ENCODE measurements at places on chromosomes 3 and 15.

- no peak for DNase-seq
Observed at GRCh38 chr3:65971293-65972252, 67.1 kb downstream of the MAGI1 start.

- no peak for DNase-seq
Observed at GRCh38 chr3:167851171-167851570, 115.7 kb downstream of the SERPINI1 start.

- DNase-seq = no peak
Observed at GRCh38 chr3:72347819-72348319, 500.4 kb downstream of the SHQ1 start.

DNA sequence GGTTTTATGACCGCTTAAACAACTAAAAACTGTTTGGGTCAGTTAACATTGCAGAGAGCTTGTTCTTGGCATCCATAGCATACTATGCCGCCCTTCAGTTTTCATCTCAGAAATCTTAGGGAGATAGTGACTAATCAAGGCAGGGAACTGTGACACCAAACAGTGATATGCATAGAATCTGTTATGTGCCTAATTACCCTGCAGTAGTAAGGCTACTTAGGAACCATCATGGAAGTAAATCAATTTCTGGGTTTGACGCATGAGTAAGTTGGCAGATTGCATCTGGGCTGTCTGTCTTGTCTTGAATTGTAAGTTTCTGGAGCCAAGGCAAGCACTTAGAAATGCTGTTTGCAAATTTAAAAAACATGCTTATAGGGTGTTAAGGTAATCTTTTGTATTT lies 22.5 kb downstream of the KCTD6 start:
- no peak for DNase-seq

DNA sequence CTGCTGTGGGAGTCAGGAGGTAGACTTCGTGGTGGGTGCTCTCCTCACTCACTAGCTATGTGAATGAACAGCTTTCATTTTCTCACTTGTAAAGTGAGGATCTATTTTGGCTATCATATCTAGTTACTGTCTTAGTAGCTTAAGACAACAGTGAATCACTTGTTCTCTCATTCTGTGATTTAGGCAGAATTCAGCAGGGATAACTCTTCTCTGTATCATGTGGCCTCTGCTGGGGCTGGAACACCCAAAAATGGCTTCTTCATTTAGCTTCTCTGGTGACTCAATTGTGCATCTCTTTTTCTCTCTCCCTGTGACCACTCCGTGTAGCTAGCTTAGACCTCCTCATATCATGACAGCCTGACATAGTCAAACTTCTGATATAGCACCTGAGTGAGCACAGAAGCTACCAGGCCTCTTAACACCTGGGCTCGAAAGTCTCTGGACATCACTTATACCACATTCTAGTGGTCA lies 68.4 kb downstream of the BFSP2 start:
- no peak for DNase-seq

GRCh38 chr15:66982250-66982649 lies 83.2 kb upstream of the SMAD3 start:
- DNase-seq = no peak

DNA sequence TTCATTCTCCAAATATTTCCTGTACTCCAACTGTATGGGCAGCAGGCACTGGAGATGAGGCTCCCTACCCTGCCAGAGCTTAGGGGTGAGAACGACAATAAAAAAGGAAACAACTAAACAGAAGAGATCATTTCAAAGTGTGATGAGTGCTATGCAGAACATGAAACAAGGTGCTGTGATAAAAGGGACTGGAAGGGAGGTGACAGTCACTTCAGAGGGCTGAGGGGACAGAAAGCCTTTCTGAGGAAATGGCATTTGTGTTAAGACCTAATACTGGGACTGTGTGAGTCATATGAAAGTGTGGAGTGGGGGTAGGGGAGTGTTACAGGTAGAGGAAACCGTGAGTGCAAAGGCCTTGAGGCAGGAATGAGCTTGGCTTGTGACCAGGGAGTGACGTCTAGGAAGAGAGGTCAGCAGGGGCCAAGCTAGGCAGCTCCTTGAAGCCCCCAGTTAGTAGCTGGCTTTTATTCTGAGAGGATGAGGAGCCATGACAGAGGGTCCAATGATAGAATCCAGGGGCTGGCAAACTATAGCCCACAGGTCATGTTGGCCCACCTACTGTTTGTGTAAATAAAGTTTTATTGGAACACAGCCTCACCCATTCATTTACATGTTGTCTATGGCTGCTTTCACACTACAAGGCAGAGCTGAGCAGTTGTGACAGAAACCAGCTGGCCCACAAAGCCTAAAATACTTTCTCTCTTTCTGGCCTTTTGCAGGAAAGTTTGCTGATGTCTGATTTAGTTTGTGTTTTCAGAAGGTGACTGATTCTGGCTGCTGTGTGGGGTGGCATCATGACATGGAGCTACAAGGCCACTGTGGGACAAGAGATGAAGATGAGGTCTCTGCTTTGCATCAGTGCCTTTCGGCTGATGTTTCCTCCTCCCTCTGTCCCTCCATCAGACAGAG lies 56.6 kb downstream of the LSM3 start:
- DNase-seq = no peak

DNA sequence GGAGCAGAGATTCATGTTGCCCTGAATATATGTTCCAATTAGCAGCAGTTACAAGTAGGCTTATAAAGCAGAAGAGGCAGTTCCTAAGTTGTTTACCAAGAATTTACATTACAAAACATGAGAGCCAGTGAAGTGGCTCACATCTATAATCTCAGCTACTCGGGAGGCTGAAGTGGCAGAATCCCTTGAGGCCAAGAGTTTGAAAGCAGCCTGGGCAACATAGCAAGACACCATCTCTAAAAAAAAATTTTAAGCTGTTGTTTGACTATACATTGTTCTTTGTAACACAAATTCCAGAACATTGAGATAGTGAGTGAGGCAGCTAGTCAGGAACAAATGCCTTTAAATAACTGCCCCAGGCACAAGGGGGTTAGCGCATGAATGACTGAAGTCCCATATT lies 10.3 kb upstream of the ZMAT3 start:
- DNase-seq = no peak

GRCh38 chr3:124559846-124560574 lies 170.2 kb upstream of the UMPS start:
- peak; percentile 59 for DNase-seq

DNA sequence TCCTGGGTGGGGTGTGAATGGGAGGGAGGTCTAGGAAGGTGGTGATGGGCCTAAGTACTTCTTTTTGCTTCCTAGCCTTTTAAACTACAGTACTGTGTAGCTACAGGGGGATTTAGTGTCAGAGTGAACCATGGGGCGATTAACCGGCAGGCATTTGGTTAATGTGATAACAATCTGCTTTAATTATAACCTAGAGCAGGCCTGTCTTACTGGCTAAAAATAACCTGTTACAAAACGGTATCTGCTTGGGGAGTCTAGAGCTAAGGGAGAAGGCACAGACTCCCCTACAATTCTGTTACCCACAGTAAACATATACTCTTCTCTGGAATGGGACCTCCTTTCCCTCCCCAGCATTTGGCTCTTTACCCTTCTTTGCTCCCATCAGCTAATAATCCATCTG lies 85.4 kb downstream of the RBPMS2 start:
- no peak for DNase-seq

DNA sequence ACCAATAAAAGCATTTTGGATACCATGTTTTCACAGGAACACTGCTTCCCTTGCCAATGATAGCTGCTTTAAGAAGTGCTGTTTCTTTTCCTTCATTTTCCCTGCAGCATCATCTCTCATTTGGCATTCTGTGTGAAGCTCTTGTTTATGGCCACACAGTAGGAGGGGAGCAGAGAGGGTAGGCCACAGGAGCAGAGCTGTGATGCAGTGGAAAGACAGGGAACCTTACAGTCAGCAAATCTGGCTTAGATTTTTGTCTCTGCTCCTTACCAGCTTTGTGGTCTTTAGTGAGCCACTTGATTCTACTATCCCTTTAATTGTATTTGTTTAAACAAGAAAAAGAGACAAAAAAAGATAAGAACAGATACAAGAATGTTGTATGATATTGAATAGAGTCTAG lies 138.7 kb downstream of the RPL22L1 start:
- DNase-seq = no peak

- DNase-seq = no peak
Observed at GRCh38 chr3:52193065-52193464, 4.9 kb upstream of the ALAS1 start.

GRCh38 chr15:91499774-91500383 lies 353.6 kb upstream of the SLCO3A1 start:
- DNase-seq = no peak

DNA sequence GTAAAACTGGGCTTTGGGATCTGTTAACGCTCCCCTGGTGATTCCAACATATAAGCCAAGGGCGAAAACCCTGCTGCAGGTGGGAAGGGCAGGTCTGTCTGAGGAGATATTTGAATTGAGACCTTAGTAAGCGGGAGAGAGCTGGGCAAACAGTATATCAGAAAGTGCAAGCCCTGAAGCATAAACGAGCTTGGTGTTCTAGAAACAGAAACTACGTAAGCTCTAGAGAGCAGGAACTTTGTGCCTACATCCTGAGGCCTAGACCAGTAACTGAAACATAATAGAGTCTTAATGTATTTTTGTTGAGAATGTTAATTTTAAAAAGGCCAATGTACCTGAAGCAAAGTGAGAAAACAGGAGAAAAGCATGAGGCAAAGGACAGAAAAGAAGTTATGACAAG lies 62.9 kb upstream of the FSIP1 start:
- DNase-seq = no peak

- DNase-seq = no peak
Observed at GRCh38 chr3:155640098-155640497, 104.8 kb downstream of the PLCH1 start.

DNA sequence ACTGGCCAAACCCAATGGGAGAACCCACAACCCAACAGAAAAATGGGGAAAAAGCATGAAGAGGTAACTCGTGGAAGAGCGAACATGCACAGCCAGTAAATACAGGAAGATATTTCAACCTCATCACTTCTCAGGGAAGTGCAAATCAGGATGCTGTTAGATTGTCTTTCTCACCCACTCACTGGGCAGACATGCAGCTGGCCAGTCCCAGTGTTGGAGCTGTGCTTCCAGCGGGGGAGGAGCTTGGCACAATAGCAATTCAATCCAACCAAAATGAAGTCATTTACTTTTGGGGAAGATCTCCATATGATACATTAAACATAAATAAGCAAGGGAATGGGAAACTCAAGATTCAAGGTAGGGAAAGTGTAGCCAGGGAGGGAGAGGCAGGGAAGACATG lies 12.1 kb downstream of the WNT7A start:
- no peak for DNase-seq

DNA sequence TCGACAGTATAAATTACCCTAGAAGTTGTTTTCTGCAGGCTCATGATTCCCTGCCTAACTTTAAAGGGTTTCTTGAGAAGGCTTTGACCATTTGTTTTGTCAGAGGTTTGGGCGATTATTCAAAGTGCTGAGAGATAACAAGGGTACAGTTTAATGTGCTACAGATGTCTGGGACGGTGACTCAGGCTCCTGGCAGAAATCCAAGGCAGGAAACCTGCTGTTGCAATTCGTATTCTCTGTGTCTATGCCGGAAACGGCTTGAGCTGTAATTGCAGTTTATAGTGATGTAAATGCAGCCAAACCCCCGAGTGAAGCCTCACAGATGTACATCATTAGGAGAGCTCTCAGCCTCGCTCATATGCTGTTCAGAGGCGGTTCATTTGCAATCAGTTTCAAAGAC lies 65.6 kb downstream of the SYNPR start:
- peak; percentile 99 for DNase-seq

DNA sequence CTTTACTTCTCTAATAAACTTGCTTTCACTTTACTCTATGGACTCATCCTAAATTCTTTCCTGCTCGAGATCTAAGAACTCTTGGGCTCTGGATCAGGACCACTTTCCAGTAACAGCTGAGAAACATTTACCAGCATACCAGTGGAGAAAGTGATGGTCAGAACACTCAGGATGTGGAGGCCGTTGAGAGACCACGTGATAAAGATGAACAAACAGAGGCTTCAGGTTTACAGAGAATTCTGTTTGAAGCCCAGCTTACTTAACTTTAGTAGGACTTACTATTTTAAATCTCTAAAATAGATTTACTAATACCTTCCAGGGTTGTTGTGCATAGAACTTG lies 57.0 kb downstream of the FRMD4B start:
- no peak for DNase-seq

DNA sequence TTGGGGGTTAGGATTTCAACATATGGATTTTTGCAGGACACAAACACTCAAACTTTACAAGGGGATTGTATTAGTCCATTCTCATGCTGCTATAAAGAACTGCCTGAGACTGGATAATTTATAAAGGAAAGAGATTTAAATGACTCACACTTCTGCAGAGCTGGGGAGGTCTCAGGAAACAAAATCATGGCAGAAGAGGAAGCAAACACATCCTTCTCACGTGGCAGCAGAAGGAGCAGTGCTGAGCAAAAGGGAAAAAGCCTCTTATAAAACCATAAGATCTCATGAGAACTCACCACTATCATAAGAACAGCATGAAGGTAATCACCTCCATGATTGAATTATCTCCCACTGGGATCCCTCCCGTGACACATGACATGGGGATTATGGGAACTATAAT lies 1183.1 kb downstream of the ZPLD1 start:
- DNase-seq = no peak

DNA sequence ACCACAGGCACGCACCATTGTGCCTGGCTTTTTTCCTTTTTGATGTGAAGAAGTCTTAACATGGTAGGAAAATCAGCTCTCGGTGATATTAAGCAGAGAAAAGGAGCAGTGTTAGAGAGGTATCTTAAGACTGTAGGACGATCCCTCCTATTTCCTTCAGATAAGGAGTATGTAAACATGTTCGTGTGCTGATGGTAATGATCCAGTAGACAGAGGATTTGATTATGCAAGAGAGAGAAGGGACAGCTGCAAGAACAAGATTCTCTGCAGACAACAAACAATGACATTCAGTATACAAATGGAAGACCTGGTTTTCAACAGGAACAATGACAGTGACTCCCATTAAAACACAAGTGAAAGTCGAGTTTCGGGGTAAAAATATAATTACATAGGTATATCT lies 95.1 kb upstream of the MELTF start:
- DNase-seq = no peak

DNA sequence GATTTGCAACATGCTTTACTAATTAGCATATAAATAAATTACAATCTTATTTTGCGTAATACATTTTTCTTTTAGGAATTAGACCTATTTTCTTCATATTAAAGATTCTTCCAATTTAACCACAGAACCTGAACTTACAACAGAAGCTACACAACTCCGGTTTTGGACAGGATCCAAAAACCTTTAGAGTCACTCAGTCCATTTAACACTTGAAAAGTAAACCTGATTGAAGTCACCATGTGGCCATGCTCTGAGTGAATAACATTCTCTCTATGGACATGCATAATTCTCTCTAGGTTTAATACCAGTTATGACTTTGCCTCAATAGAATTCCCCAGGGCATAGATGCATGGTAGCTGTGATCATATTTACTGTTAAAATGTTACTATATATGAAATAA lies 751.0 kb downstream of the VGLL3 start:
- DNase-seq = no peak

- no peak for DNase-seq
Observed at GRCh38 chr15:59282515-59283337, 76.1 kb downstream of the LDHAL6B start.

GRCh38 chr3:12719541-12719940 lies 39.5 kb downstream of the TMEM40 start:
- no peak for DNase-seq

- no peak for DNase-seq
Observed at GRCh38 chr3:149968216-149968615, 2.5 kb downstream of the PFN2 start.
